Lung (tissue), 17 donors: ENCODE measurements at places on chromosomes 1 and 21. TPM values are rescaled to one million over a fixed set of nuclear protein-coding genes. Genes with fewer than 3 reads are reported as not detected.

GRCh38 chr1:232634096-232634495 is 4.2 kb upstream of the SIPA1L2 start:
- peak; percentile 37 for DNase-seq

DNA sequence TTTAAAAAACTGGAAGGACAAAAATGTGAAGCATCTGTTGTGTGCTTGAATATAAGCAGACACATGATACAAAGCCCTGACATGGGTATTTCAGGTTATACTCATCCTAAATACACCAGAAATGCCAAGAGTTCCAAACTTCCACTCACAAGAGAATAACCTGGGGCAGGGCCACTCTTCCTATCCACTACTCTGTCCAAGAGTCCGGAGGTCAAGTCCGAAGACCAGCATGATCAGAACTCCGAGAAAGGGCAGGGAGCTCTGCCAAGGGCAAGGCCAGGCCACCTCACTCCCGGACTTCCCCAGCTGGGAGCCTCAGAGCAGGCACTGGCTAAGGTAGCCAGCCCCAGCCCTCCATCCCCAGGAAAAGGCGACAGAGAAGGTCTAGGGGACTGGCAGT is 37.5 kb downstream of the HLCS start:
- no peak for DNase-seq

ANGPTL1 gene
- total RNA-seq: 24.3 TPM

DNA sequence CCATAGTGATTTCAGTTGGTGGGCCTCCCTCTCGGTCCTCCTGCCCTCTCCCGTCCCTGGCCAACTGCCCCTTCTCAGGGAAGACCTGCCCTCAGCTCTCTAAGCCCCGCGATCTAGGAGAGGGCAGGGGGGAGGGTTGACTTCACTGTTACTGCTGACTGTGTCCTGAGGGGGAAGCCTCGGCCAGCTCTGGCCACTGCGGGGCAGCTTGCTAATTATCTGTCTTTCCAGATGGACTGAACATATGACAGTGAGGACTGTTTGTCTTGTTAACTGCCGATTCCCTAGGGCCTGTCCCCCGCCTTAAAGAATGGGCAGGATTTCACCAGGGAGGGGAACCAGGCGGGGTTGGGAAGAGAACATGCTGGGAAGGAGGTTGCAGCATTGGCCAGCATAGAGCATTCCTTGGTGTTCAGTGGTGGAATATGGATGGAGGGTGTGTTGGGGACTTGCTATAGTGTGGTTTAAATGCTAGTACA is 22.9 kb downstream of the NIPAL3 start:
- peak; percentile 29 for DNase-seq

GRCh38 chr1:13583966-13584791 is 547 bp downstream of the PDPN start:
- DNase-seq: peak; percentile 46
